ENCODE measurements at places on chromosomes 3 and 15.

DNA sequence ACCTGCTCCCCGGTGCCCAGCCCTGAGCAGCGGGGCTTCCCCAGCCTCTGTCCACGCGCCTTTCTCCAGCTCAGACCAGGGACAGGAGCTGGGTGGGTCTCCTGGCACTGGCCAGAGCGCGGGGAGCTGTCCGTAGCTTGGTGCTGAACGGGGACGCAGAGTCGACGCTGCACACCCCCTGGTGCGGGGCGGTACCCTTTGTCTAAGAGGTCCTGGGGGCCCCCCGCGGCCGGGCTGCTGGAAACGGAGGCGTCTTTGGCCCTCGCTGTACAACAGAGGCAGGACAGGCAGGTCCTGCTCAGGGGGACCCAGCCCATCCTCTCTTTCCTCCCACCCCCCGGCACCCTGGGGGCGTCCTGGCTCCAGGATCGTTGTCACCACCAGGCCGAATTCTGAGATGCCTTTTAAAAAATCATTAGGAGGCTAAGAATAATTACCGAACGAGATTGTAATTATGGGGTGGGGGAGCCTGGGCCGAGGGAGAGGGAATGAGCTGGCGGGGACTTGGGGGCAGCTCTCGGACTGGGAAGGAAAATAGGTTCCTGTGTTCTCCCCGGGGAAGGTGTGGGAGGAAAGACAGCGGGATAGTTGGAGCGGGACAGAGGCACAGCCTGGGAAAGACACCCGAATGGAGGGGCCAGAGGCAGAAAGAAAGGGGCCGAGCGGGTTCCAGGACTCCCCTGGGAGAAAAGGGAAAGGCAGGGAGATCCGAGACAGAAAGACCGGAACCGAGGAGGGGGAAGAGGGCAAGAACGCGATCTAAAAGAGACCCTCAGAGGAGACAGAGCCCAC, 4.1 kb upstream of the SKOR1 start:
- peak; percentile 64 for DNase-seq

DNA sequence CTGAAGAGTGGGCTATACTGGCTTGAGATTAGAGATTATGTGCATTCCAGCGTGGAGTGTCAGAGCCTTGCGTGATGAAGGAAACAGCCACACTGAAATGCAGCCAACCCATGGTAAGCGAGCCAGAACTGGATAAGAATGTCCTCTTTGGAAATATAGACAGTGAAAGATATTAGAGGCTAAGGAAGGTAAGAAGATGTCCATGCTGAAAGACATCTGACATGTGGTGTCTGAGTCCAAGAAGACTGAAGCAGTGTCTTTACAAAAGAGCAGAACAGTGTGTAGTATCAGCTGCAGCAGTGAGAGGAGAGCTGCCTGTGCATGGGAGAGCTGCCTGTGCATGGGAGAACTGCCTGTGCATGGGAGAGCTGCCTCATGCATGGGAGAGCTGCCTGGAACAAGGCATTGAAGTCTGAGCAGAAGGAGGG, 672.2 kb downstream of the DIPK2A start:
- DNase-seq, result no peak

DNA sequence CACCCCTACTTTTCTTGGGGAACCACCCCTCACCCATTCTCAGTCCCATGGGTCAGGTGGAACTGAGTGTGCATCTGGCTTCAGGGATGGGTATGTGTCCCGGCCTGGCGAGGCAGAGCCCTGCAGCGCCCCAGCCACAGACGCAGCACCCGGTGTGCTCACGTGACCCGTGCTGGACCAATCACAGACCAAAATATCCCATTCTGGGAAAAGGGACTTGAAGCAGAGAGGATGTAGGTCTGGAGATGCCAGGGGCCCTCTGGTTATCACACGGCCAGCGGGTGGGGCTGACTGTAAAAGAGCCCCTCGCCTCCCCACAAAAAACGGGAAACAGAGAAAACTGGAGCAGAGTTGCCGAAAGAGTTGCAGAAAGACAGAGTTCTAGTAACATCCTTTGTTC, 138.0 kb upstream of the RAD18 start:
- no peak for DNase-seq

DNA sequence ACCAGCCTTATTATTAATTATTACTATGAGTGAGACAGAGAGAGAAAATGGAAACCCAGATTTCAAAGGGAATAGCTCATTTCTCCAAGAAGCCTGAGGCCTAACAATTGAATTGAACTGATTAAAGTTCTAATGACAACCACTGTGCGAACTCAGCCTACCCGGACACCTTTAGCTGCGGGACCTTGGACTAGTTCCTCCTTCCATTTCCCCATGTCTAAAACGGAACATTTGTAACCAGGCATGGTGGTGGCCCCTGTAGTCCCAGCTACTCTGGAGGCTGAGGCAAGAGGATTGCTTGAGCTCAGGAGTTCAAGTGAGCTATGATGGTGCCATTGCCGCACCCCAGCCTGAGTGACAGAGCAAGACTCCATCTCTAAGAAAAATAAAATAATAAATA, 16.4 kb upstream of the RTP2 start:
- no peak for DNase-seq

DNA sequence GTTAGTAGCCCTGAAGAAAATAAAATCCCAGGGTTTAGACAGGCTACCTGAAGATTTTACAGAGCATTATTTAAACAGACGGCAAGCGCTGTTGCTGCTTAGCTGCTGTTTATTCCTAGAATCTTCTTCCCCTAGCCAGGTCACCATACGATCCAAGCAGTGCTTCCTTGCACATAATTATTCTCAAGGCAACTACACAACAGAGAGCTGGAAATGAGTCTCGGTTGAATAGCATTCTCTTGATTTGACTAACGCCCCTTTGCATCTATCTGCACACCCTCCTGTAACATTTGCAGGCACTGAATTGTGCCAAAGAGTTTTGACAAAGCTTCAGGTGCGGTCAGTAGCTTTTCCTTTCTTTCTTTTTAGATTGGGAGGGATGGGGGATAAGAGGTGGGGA, 564.4 kb downstream of the TBL1XR1 start:
- no peak for DNase-seq

DNA sequence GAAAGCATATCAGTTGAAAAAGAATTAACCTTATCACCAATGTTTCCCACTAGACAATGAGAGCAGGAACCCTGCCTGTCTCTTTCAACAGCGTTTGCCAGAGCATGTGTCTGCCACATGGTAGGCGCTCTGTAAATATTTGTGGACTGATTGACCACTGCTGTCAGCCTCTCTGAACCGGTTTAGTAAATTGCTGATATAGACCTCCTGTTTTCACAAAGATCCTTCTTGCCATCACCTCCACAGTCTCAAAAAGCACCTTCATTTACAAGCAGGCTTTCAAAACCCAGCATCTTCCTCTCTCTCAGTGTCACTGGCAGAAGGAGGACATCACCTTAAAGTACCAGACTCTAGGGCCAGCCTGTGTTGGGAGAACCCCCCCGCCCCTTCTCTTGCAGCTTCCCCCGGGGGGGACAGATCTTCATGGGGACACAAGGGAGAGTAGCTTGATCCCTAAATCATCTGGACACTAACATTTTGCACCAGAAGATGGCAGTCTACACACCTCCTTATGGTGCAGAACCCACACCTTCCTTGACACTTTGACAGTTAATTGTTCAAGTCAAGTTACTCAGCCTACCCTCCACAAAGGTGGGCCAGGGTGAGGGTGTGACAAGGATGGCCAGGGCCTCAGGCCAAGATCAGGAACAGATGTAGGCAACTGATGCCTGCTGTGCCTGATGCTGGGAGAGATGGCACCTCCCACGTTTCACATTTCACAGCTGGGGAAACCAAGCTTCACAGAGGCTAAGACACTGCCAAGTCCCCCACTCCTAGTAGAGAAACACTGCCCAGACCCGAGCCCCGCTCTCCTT, 37.8 kb upstream of the USP3 start:
- DNase-seq, result peak; percentile 93

DNA sequence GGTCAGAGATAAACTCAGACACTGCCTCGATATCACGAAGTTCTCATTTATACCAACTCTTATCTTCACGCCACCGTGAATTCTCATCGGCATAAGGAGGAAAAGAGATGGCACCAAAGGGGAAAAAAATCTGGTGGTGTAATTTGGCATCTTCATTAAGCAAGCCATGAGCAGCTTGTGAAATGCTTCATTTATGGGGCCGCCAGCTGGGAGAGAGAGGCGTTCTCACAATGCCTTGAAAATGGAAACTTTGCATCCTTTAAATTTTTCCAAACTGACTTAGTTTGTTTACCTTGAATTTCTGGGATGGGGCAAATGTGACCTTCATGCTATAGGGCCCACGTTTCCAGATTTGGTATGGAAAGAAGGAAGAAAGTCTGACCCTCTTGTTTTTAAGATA, 242.5 kb upstream of the ST8SIA2 start:
- no peak for DNase-seq

GRCh38 chr3:188106887-188107830, 46.8 kb upstream of the LPP start:
- no peak for DNase-seq

- no peak for DNase-seq
These were observed 87.0 kb downstream of the KLHL25 start for GRCh38 chr15:85707519-85708338.

DNA sequence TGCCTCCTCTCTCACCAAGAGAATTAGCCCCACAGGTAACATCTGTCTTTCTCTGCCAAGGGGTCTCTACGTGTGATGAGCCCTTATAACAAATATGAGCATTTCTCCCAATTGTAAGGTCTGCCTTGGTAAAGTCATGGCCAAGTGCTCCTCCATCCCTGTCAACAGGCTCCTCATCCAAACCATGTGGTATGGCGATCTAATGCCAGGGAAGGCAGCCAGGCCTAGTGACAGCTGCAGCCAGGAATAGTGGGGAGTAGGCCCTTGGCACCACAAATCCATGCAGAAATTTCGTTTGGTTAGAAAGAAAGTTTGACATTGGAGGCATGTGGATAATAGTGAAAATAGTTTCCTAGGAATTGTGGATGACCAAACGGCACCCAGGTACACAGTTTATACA, 4.7 kb upstream of the LRTM1 start:
- no peak for DNase-seq

GRCh38 chr3:115082260-115082659, 64.8 kb downstream of the ZBTB20 start:
- no peak for DNase-seq

- DNase-seq, result no peak
These were observed 701.8 kb upstream of the CCDC54 start for GRCh38 chr3:106675451-106675850.

DNA sequence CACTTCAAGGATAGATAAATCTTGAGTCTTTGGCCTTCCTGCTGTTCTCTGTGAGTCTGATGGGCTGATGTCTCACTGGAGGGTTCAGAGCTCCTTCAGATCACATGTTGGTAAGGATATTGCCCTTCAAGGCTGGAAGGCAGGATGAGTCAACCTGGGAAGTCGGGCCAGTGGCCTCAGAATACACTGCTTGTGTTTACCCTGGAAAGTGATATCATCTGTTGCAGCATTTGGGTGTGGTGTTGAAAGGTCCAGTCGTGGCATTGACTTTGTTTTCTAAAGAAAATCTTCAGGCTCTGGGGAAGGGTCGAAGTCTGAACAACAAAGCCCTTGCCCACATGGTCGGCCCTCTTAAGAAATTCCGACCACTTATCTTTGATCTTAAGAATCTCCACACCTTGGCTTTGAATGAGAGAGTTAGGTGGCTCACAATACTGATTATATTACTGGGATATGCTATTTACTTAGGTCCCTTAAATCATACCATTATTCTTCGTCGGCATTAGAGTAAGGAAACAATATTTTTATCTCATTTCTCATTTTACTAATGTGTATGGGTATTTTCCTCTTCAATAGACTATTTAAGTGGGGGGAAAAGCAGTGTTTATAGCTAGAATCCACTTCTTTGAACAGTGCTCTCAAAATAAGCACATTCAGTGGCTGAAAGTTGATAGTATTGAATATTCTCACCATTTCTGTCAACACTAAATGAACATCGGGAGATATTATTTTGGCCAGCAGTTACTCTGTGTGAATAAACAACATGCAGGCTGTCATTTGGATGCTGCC, 303.9 kb upstream of the RASGRP1 start:
- no peak for DNase-seq

DNA sequence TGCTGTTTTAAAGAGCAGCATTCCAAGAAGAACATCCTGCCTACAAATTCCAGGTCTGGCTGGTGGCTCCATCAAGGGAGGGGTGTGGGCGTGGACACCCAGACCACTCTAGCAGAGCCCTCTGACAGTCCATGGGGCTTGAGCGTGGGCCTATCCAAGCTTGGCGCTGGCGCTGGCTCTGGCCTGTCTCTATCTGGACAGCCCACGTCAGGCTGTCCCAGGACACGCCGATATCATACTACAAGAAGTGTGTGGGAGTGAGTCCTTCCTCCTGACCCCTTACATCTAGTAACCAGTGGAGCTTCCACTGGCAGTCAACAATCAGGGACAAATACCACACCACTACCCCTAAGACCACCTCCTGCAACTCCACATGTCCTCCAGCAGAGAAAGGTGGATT, 17.1 kb upstream of the DUSP7 start:
- DNase-seq, result no peak

DNA sequence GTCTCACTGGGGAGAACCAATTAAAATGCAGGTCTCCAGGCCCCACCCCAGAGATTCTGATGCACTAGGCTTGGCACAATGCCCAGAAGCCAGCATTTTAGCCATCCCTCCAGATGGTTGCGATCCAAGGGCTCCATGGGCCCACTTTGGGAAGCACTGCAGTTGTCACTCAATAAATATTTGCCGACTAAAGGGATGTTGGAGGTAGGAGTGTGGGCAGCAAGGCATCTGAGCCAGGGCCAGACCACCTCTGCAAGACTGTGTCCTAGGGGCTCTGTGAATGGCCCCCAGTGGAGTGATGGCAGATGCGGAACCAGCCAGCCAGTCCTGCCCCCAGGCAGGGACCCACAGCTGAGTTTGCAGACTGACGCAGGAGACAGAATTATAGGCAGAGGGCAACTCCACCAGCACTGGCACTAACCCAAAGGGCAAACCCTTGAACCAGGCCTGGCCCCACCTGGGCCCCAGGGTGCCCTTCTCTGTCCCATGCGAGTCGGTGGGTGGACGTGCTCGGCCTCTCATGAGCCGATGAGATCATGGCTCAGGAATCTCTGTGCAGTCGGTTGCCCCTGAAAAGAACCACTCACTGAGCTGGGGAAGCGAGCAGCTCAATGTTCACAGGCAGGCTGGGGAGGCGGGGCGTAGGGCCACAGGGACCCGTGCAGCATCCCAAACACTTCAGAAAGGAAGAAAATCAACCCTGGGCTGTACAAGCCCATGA, 49.7 kb downstream of the SEMA5B start:
- no peak for DNase-seq

GRCh38 chr3:17672506-17672905, 69.9 kb downstream of the TBC1D5 start:
- DNase-seq, result no peak

GRCh38 chr15:58555162-58556027, 123.6 kb downstream of the LIPC start:
- DNase-seq, result peak; percentile 32

GRCh38 chr3:94372026-94372425, 309.2 kb downstream of the NSUN3 start:
- DNase-seq, result no peak

DNA sequence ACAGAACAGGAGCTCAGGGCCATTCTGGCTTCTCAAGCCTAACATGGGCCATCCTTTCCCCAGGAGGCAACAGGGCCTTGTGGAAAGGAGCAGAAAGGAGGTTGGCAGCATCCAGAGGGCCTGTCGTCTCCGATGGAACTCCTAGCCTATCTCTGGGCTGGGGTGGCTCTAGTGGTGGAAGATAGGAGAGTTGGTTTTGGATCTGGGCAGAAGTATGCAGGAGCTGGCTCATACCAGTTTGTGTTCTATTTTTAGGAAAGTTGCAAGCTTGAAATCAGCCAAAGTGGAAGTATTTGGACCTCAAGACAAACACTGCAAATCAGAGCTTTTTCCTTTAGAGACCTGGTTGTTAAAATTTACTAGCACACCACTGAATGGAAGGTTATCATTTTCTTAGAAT, 35.4 kb upstream of the XCR1 start:
- no peak for DNase-seq

Data from KBM-7 (cell line).